Osteocyte (in vitro differentiated cells): ENCODE measurements at places on chromosomes 4 and X. TPM values are rescaled to one million over a fixed set of nuclear protein-coding genes. Genes with fewer than 3 reads are reported as not detected.

DNA sequence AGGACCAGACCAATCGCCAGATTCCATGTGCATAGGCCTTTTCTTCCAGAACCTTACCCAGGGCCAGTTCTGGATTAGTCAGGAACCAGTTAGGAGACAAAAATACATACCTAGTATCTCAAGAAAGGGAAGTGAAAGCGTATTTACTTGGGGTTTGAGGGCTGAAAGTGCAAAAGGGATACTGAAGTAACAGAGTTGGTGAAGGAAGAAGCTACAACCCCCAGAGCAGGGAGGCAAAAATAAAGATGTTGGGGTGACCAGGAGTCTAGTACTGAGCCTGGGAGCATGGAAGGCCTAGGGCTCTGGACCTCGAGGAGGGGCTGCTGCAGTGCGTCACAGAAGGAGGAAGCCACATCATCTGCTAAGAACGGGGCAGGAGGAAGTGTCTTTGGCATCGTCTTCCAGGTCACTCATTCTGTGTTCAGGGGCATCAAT, 38.3 kb downstream of the TKTL1 start:
- DNase-seq = no peak

- DNase-seq = no peak
These were observed 20.4 kb downstream of the ZNF157 start for GRCh38 chrX:47390780-47391179.

GRCh38 chr4:87489678-87490077, 39.5 kb downstream of the SPARCL1 start:
- DNase-seq = no peak

GRCh38 chr4:93187892-93188291, 640.7 kb upstream of the ATOH1 start:
- DNase-seq = no peak

DNA sequence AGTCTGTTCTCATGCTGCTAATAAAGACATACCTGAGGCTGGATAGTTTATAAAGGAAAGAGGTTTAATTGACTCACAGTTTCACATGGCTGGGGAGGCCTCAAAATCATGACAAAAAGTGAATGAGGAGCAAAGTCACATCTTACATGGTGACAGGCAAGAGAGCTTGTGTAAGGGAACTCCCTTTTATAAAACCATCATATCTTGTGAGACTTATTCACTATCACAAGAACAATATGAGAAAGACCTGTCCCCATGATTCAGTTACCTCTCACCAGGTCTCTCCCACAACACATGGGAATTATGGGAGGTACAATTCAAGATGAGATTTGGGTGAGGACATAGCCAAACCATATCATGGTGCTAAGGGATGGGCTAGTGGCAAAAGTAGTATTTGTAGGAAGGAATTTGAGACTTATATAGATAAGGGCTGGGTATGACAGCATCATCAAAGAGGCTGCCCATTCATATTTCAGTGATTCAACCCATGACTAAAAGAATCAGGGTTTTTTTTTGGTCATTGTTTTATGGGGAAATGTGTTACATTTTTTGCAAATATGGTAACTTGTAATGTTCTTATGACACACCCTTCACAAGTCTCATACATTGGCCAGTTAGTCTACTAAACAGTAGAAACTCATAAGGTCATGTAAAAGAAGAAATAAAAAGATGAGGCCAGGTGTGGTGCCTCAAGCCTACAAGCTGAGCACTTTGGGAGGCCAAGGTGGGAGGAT, 34.7 kb downstream of the NUP62CL start:
- no peak for DNase-seq

DNA sequence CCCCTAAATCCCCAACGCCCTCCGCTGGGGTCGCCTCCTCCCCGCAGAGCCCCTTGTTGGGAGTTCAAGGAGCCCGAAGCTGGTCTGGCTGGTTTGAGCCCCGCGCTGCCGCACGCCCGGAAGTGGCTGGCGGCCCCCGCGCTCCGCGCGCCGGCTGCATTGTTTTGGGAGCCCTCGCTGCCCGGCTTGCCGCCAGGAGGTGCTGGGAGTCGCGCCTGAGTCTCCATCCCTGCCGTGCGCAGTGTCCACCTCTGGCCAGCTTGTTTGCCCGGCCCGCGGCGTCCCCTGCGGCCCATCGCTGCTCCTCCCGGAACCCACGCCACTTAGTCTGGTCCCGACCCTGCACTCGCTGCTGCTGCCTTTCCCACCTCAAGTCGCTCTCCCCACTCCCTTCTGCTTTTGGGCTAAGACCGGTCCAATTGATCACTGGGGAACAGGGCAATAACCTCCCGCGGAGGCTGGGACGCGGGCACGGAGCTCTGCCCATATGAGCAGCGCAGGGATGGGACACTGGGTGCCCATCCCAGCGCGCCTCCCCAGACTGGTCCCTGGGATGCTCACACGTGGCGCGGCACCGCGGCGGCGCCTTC, 2.2 kb upstream of the SFRP2 start:
- DNase-seq = no peak

DNA sequence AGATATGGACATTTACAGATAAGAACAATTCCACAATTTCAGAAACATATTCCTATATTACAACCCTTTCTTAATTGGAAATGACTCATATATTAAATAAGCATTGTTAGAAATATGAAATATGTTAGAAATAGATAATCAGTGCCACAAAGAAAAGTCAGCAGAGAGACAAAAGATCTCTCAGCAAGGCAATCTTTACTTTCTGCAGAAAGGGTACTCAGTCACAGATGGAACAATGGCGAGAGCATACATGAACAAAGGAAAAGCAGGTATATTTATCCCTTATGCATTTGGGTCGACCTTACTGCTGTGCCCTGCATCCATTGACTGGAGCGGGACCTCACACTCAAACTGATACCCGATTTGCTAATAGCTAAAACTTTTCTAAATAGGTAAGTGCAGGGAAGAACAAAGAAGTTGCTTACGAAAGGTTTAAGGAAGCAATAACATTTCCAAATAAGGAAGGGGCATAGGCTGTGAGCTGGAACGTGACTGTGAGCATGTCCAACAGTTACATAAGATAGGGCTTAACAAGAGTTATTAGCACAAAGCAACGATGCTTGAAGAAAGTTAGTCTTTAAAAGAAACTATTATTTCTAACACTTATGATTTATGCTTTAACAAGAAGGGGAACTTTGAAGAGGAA, 40.8 kb downstream of the MGARP start:
- no peak for DNase-seq

DNA sequence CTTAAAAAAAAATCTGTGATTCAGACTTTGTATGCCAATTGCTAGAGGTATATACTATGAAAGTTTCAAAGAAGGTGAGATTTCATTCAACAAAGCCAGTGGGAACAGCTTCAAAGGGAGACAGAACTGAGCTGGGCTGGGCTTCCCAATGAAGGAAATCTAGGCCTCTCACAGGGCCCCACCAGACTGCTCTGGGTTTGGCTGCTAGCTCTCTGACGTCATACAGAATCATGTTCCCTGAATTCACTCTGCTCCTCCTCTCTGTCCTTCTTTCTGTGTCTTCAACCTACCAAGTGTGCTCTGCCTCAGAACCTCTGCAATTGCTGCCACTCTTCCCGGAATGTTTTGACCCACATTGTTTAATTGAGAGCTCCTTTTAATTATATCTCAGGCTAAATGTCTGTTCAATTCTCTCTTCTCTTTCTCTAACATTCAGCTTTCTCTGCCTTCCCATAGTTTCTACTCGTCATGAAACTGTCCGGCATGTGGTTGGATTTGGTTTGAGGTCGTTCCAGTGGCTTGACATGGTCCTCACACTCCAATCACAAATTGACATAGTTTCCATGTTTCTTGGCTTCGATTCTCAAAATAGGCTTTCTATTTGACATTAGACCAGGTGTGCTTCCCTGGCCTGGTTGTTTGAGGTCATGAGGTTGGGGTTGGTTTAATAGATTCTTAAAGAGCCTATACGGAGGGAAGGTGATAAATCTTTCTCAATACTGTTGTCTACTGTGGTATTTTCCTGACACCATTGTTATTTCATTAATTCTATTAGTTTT, 282.1 kb upstream of the EMCN start:
- DNase-seq = no peak

- DNase-seq = peak; percentile 89
These were observed 26.8 kb upstream of the TMEM184C start for GRCh38 chr4:147590249-147590920.

DNA sequence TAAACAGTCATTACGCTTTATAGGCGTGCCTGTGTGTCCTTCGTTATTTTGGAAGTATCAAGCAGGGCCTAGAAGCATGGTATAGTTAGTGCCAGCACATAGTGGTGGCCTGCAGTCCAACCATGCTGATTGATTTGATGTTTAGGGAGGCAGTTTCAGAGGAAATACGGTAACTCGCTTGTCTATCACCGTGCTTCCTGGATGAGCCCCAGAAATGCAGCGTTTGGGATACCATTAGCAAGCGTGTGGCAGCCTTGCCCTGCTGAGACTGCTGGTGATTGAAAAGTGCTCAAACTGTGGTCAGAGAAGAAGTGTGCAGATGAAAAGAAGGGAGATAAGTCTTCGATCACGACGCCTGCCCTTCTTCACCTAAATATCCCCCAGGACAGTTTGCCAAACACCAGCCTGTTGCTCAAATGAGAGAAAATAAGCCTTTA, 158.4 kb downstream of the CHIC2 start:
- no peak for DNase-seq

DNA sequence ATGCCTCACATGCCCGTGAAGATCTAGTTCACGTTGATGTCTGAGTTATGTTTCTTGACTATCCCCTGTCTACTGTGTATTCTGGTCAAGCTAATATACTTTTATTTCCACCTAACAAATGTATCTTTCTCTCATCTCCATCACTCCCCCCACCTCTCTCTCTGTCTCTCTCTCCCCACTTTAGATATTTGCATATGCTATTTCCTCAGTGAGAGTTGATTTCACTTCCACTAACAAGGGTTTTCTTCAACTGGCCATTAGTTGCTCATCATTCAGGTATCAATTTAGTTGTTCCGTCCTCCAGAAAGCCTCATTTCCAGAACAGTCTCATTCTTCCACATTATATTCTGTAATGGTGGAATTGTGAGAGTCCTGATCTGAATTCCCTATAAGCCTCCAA, 1777.8 kb upstream of the TENM3 start:
- DNase-seq = no peak

GRCh38 chr4:143625632-143626031, 74.8 kb downstream of the FREM3 start:
- no peak for DNase-seq

GRCh38 chr4:64705989-64706388, 296.7 kb upstream of the TECRL start:
- no peak for DNase-seq

GRCh38 chr4:132227151-132227856, 921.8 kb upstream of the PCDH10 start:
- DNase-seq = no peak

DNA sequence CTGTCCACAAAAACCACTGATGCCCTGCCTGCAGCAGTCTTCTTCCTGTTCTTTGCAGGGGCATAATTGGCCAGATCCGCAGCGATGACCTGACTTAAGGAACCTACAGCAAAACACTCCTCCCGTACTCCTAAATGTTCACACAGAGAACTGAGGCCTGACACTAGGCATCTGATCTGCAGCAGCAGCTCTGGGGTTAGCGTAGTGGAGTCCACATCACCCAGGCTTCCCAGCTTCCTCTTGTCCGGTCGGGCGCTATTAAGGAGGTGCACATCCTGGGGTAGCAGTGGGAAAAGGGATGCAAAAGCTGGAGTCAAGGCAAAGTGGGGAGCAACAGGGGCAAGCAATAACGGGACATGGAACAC, 758 bp downstream of the SCFD2 start:
- DNase-seq = no peak

DNA sequence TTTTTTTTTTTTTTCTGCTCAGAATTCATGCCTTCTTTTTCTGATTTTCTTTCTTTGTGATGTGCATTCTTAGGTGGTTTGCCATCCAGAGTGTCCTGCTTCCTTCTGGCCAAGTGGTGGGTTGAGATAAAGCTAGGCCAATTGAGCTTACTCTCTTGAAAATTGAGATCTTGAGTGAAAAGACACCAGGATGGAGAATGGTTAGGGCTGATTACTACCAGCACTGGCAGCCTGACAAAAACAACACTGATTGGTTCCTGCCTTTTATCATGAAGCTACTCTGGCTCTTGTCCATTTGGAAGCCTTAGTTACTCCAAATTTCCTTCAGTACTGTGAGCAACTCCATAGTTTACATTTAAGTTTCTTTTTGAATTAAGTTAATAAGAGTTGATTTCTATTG, 404.0 kb downstream of the PPARGC1A start:
- no peak for DNase-seq

DNA sequence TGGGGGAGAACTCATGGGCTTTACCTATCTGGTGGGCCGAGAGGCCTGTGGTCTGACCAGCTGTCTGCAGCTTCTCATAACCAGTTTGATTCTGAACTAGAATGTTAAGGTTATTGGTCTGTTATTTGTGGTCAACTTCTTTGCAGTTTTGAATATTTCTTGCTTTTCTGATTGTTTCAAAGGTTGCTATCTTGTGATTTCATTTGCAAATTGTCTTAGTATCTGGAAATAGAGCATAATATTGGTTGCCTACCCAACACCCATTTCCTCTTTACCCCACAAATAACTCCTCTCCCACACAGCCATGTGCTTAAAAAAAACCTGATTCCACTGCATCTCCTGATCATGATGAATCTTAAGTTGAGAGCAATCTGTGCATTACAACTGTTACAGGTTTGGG, 39.1 kb upstream of the BMP2K start:
- DNase-seq = no peak

DNA sequence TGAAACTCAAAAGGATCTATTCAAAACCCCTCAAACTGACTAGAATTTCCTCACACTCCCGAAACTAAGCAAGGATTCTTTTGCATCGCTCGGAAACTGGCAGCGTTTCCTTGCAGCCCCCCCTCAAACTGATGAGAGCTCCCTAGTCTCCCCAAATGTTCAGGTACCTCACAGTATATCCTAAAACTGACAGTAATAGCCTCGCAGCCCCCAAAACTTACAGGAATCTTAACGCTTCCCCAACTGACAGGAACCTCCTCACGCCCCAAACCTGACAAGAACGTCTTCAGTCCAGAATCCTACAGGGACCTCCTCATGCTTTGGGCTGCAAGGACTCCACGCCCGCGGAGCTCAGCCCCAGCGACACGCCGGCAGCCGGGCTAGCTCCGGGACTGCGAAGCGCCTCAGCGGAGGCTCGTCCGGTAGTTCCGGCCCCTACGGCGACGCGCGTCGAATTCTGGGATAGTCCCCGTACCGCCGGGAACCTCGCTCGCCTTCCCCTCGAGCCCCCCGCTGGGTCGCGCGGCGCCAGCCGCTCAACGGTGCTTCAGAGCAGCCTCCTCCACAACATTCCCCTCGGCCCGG, 640 bp downstream of the PHF8 start:
- peak; percentile 88 for DNase-seq

The PDHA1 gene
- 133 and 141 TPM in 2 replicates for total RNA-seq

The SLC10A6 gene
- not detected in 2 replicates for total RNA-seq

The EMCN gene
- total RNA-seq = 3.3 and 4.1 TPM in 2 replicates

The MAGED2 gene
- 361 and 377 TPM in 2 replicates for total RNA-seq

The PABPC1L2A gene
- not detected in 2 replicates for total RNA-seq

The ZXDA gene
- total RNA-seq = not detected in 2 replicates

The ARHGEF6 gene
- 8.5 and 8.7 TPM in 2 replicates for total RNA-seq

The SERTM2 gene
- total RNA-seq = not detected in 2 replicates

The TLR10 gene
- total RNA-seq = not detected in 2 replicates

The HPGDS gene
- total RNA-seq = not detected in 2 replicates

The TKTL2 gene
- total RNA-seq = not detected in 2 replicates
